Activated CD8-positive, alpha-beta memory T cell treated with anti-CD3 and anti-CD28 coated beads for 4 hours (primary cell): ENCODE measurements at places on chromosomes 7 and 10.

DNA sequence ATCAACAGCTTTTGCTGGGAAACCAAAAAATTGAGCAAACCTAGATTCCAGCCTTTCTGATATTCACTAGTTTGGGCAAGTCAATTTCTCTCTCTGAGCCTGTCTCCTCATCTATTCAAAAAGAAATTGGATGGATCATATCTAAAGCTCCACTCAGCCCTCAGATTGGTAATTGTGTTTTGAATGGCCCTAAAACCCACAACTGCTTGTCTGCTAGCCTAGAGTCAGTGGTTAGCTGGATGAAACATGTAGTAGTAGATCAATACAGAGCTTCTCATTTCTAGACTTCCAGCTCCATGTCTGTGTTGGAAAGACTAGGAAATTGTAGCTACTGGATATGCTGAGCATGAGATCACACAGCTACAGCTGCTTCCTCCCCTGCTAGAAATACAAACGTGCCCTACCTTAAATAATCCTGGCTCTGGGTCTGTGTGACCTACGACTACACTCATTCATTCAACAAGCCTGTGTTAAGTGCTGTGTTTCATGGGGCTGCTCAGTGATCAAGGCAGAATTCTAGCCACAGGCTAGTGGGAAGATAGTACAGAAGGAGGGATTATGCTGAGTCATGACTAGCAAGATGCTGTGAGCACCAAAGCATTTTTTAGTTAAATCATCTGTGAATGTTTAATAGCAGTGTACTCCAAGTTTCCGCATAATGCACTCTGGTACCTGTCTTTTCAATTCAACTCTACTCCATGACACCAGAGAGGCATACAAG is 15.7 kb downstream of the DNTT start:
- DNase-seq: no peak

- no peak for DNase-seq
Observed at GRCh38 chr10:76982671-76983070, 654.9 kb downstream of the KCNMA1 start.

GRCh38 chr7:151082141-151083070 is 887 bp downstream of the TMUB1 start:
- DNase-seq: no peak

DNA sequence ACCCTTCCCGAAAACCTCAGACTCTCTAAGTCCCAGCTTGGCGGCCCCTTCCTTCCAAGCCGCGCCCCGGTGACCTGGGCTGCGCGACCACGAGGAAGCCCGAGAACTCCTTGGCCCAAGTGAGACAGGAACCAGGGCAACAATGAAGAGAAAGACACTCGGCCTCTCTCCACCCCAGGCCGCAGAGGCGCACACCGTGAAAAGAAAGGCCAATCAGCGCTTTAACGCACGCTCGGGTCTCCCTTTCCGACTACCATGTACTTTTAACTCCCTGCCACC is 166.4 kb upstream of the PPP1R3A start:
- no peak for DNase-seq

GRCh38 chr7:120760050-120760449 is 97.9 kb downstream of the TSPAN12 start:
- no peak for DNase-seq

- no peak for DNase-seq
Observed at GRCh38 chr7:120412139-120413050, 139.4 kb downstream of the KCND2 start.

DNA sequence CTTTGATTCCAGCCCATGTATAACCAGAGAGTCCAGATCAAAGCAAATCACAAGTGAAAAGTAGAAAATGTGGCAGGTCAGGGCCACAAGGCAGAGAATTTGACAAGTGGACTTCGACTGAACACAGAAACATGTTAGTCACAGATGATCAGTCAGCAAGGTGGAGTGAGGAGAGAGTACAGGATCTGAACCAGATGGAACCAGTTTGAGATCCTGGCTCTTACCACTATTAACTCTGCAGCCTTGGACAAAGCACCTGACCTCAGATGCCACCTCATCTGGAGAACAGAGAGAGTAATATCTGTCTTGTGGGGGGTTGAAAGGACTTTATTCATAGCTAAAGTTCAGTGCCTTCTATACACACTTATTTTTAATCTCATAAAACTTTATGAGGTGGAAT is 4.4 kb downstream of the MRLN start:
- no peak for DNase-seq

- DNase-seq: no peak
Observed at GRCh38 chr7:130356876-130357611, 12.4 kb downstream of the CPA5 start.

DNA sequence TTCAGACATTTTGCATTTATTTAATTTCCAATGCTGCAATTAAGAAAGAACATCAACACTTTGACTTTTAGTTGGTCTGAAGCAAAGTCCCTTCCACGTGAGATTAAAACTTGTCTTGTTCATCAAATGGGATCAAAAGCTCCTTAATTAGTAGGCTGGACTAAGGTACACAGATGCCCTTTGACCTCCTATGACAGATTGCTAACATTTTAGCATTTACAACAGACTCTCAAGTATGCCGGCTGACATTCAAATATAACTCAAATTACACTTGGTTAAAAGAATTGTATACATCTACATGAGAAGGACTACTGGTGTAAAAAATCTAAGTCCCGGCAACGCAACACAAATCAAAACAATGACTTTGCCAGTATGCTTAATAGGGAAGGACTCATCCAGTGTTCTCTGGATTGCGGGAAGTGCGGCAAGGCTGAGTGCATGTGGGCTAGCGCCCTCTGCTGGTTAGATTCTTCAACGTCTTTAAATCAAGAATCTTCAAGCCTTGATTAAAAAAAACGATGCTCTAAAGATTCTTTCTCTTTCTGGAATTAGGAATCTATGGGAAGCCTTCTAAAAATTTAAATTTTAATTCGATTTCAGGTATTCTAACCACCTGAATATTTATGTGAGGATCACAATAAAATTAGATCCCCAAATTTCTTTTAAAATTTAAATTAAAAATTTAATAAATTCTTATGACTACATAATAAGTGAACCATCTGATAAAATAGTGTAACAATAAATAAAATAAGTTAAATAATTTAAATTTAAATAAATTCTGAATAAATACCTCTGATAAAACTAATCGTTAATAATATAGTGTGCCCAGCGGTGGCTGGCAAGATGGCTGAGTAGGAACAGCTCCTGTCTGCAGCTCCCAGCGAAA is 444.7 kb downstream of the DGKB start:
- DNase-seq: no peak

GRCh38 chr7:27546610-27547009 is 116.1 kb downstream of the HIBADH start:
- DNase-seq: no peak

DNA sequence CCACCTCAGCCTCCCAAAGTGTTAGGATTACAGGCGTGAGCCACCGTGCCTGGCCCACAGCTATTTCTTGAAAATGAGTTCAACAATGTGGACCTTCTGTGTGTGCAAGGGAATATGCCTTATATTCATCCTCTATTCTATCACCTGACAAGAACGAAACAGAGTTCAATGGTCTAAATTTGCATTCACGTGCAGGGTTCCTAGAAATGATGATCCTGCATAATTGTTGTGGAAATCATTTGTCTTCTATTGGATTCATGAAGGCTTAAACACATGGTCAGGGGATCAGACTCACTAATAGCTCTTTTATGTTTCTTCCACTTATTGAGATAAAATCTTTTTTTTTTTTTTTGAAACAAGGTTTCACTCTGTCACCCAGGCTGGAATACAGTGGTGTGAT is 23.7 kb downstream of the PAPSS2 start:
- no peak for DNase-seq

DNA sequence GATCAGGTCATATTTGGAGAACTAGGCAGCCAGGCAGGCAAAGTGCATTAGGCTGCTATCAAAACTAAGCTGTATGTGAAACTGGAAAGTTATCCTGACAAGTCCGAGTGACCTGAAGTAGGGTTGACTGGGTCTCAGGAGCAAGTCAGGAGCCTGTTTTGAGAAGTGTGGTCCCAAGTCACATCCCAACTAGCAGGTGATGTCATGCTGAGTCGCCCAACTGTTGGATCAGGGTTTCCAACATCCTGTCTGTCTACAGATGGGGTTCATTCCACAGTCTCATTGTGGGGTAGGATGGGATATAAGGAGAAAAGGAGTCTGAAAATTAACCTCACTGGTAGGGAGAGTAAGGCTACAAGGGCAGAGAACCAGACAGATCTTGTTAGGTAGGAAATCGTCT is 27.0 kb downstream of the SLC26A4 start:
- DNase-seq: no peak

GRCh38 chr10:84352251-84352842 is 24.0 kb downstream of the CCSER2 start:
- DNase-seq: peak; percentile 51

DNA sequence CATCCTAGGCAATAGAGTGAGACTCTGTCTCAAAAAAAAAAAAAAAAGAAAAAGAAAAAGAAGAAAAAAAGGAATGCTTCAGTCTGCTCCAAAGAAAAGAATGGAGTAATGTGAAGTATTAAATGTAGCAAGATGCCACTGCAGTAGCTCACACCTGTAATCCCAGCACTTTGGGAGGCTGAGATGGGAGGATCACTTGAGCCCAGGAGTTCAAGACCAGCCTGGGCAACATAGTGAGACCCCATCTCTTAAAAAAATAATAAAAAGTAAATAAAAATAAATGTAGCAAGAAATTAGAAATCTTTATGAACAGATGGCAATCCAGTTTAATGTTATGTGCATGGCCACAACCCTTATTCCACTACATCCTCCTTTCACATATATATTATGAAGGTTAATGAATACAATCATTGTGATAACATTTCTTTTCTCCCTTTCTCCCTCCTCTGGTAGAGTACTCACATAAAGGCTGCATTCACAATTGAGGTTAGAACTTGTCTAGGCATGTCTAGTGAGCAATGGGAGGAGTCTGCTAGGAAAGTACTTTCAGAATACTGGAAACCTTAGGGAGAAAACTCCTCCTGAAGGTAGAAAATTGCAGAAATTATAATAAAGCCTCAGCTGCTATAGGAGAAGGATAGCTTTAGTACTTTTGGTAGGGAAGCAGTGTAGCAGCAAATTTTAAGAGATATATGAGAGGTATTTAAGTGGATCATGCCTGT is 20.4 kb downstream of the KLLN start:
- DNase-seq: no peak

DNA sequence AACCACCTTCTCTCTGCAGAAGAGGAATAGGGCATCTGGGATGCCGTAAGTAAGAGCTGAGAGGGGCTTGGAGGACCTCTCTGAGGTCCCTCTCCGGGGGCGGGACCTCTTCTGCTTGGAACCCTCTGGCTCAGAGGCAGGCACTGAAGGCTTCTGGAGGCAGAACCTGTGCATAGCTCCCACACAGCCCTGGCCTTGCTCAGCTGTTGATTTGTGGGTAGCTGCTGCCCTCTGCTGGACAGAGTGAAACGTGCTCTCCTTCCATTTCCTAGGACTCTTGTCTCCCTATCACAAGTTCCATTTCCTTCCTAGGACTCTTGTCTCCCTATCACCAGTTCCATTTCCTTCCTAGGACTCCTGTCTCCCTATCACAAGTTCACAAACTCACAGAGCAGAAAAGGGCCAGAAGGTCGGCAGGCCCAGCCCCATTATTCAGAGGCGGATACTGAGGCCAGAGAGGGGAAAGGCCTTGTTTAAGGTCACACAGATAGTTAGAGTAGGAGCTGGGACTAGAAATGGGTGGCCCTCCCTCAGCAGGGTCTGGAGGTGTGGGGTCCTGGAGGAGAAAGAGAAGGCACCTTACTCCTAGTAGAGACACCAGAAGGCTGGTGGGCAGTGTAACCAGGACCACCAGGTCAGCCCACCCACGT is 30.3 kb upstream of the GARS1 start:
- DNase-seq: peak; percentile 50

DNA sequence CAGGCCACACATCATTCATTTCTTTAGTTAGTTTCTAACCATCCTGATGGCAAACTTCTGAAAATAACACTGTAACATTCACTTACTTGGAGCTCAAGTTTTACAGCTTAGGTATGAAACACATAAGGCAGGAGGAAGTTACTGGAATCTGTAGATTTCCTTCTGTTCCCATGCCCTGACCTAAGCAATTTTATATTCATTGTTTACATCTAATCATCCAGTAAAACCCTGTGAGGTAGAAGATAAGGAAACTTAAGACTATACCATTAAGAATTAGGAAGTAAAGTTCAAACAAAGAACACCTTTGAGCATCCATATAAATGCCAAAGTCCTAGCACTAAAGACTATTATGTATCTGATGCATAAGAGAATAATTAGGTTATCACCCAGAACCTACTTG is 19.5 kb downstream of the RALA start:
- DNase-seq: no peak

DNA sequence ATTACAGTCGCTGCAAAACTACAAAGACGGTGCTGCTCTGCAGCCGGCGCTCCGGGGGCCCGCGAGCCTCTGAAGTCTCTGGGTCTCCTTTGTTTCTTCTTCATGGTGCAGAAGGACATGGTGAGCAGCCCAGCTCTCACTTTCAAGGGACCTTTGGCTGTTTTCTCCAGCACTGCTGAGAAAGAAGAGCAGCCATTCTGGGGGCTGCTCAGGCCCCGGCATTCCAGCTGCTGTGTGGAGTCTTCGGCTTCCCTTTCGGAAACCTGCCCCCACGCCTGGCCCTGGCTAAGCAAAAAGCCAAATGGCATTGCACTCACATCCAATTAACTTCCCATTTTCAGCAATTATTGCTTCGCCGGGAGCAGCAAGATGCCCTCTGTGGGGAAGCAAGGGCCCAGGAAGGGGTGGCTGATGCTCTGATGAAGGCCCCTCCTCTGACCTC is 555.7 kb downstream of the PTPRN2 start:
- no peak for DNase-seq

DNA sequence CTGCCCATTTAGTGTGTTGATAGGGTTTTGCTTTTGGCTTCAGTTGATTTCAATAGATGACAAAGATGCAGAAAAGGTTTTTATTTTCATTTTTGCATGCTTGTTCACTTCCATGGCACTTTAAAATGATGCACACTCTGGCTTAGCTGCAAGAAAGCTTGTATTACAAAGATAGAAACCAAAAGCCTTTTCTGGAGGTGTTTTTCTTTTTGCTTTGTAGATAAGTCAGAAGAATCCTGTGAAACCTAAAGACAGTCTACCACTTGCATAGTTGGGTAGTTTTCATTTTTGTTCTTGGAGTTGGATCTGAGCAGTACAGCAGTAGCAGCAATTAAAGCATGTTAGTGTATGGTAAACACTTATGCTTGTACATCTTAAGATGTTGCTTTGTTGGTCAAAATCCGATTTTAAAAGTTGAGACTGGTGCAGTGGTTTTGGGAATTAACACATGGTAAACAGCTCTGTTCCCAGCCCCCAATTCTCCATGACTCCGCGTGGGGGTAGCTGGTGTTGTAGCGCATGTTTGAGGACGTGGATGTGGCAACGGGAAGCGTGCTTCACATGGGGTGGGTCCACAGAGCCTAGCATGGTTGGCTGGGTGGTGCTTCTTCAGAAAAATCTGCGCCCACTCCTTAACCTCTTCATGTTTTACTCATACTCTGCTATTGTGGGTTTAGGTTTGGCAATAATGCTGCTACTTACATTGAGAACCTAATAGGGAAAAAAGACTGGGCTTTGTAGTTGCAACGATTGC is 19.8 kb downstream of the CCNY start:
- no peak for DNase-seq

- DNase-seq: no peak
Observed at GRCh38 chr7:70215491-70215890, 617.2 kb downstream of the AUTS2 start.
